ENCODE measurements at places on chromosomes 16 and 17. TPM values are rescaled to one million over a fixed set of nuclear protein-coding genes. Genes with fewer than 3 reads are reported as not detected.

The RHBDL1 gene
- total RNA-seq = 1.6 TPM

The SPATA32 gene
- not detected for total RNA-seq

The TAT gene
- not detected for total RNA-seq

The CCL4L2 gene
- not detected for total RNA-seq

The YBX2 gene
- total RNA-seq = not detected
